CD8-positive, alpha-beta T cell (primary cell): ENCODE measurements at places on chromosomes 5 and 9.

DNA sequence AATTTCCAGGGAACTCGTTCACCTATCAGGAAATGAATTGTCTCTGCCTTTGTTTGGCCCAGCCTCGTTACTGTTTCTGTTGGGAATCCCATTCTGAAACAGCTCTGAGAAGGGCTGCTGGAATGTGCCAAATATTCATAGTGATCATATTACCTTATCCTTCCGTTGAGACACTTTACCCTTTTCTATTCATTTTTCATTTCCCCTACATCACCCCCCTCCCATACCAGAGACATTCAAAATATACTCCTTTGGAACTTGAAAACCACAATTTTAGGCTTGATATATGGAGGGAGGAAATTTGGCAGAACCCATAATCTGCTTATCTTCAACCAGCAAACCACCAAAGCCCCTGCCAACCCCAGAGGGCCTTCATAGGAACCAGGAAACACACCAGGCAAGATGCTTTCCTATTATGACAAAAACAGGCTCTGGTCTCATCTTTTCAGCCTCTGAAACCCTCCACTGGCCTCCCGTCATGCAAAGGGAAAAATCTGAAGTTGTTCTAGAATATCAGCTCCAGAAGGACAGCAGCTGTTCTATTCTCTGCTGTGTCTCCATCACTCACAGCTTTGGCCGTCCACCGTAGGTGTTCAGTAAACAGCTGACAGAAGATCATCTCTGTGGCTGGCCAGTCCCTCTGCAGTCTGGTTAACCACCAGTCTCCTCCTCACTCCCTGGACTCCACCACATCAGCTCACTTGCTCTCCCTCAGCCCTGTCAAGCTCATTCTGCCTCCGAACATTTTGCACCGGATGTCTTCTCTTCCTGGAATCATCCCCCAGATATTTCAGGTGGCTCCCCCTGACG, 217.2 kb upstream of the WWC1 start:
- no peak for DNase-seq

GRCh38 chr9:137482094-137482781, 23.1 kb upstream of the NSMF start:
- no peak for DNase-seq

- DNase-seq: no peak
These were observed 183.1 kb upstream of the S1PR3 start for GRCh38 chr9:88808019-88808656.

- no peak for DNase-seq
These were observed 13.6 kb upstream of the MAPK9 start for GRCh38 chr5:180305481-180305880.

DNA sequence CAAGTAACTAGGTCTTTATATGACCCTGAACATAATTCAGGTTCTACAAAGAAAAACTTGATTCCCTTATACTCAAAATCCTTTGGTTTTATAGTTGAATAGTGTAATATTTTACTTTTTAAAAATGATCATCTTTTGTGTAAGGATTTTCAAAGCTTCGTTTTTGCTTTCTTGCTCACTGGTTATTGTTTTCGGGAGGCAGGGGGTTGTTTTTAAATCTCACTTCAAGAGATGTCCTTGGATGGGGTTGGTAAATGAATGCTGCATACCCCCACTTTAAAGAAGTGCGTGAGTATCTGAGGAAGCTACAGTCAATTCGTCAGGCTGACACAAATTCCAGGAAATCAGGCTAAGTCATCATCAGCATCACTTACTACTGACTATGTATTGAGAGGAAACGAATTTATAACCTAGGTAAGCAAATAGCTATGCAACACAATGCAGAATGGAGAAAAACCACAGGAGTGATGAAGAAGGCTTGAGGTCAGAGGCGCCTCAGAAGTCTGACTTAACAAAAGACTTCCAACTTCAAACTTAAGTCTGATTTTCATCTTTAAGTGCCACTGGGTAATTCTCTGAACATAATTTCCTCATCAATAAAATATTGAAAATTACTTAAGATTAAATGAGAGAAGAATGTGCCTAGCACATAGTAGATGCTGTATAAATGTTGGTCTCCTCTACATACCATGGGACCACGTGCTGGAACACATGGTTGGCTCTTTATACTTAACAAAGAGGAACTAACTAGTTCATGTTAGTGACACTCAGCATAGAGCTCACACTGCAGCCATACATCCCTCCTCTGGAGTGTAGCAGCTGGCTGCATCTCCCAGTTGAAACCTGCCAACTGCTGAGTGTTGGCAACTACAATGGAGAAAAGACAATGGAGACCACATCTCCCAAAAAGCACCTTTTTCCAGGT, 106.0 kb upstream of the KIF2A start:
- DNase-seq: no peak
